ENCODE measurements at places on chromosomes 13 and 19.

DNA sequence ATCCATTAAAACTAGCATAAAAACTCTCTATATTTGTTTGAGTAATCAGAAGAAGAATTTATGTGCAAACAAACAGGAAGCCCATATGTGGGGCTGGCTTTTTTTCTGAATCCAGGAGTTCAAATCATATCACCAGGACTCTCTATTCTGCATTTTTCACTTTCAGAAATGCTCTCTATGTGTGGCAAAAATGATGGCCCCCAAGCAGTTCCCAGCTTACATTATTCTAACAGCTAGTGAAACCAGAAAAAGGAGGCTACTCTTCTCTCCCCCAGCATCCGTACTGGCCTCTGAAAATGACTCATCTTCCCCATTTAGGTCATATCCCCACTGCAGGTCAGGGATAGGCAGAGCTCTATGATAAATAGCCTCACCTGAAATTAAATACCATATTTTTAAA lies 20.4 kb downstream of the RBM26 start:
- DNase-seq, result no peak

GRCh38 chr19:17659996-17660395 lies 28.2 kb downstream of the UNC13A start:
- DNase-seq, result no peak

- no peak for DNase-seq
Observed at GRCh38 chr19:55596304-55596703, 3.0 kb downstream of the FIZ1 start.

- no peak for DNase-seq
Observed at GRCh38 chr13:50104493-50104892, 89.2 kb downstream of the KCNRG start.

- peak; percentile 92 for DNase-seq
Observed at GRCh38 chr19:16118489-16119033, 6.9 kb downstream of the RAB8A start.

DNA sequence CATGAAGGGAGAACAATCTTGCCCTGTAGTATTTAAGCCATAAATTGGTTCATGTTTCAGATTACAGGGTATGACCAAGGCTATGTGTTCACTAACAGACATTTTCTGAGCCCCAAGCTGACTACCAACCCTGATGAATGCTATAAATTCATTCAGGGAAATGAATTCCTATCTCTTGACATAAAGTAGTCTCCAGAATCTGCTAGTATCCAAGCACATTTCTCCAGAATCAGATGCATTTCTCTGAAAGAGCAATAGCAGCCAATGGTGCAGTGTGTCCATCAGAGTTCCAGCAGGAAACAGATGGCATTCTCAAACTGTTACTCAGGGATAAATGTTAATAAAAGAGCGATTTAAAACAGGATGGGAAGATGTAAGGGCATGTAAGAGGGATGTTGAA lies 226.4 kb downstream of the COG6 start:
- no peak for DNase-seq

DNA sequence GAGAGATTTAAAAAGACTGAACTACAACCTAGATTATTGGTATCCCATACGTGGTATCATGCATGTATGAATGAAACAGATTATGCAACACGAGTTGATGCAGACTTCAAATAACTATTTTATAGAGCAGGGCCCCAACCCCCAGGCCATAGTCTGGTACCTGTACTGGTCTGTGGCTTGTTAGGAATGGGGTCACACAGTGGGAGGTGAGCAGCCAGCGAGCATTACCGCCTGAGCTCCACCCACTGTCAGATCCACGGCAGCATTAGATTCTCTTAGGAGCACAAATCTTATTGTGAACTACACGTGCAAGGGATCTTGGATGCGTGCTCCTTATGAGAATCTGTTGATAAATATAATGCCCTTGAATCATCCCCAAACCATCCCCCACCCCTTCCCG lies 320.2 kb downstream of the TBC1D4 start:
- no peak for DNase-seq

DNA sequence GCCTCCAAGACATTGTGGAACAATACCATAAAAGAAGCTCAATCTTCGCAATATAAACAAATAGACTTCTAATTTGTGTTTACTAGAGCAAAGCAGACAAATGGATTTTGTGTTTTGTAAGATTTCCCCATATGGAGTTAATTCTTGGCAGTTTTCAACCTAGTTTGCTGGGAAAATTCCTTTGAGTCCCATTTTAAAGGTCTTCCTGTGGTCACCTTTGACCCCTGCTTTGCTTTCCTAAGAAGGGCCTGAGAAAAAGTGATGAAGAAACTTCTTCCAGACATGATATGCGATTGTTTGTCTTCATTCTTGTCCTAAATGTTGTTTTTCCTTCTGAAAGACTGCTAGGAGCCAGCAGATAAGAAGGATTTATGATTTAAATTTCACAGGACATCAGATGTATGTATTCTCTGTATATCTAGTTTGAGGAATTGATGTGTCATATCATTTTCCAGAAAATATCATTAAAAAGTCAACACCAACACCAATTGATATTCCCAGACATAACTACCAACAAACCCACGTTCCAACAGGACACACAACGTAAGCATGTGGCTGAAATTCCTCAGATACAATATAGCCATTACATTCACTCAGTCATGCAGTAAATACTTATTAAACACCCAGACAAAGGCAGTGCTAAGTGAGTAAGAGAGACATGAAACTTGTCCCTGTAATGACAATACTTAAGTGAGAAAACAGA lies 276.4 kb downstream of the LHFPL6 start:
- no peak for DNase-seq

- DNase-seq, result no peak
Observed at GRCh38 chr13:24606486-24607170, 73.6 kb upstream of the ATP12A start.

GRCh38 chr13:48849515-48849914 lies 126.2 kb upstream of the FNDC3A start:
- no peak for DNase-seq

- DNase-seq, result no peak
Observed at GRCh38 chr13:99028890-99029289, 51.0 kb upstream of the DOCK9 start.
